Cerebellar cortex (tissue), 1 donor: ENCODE measurements at places on chromosomes 13 and 19.

DNA sequence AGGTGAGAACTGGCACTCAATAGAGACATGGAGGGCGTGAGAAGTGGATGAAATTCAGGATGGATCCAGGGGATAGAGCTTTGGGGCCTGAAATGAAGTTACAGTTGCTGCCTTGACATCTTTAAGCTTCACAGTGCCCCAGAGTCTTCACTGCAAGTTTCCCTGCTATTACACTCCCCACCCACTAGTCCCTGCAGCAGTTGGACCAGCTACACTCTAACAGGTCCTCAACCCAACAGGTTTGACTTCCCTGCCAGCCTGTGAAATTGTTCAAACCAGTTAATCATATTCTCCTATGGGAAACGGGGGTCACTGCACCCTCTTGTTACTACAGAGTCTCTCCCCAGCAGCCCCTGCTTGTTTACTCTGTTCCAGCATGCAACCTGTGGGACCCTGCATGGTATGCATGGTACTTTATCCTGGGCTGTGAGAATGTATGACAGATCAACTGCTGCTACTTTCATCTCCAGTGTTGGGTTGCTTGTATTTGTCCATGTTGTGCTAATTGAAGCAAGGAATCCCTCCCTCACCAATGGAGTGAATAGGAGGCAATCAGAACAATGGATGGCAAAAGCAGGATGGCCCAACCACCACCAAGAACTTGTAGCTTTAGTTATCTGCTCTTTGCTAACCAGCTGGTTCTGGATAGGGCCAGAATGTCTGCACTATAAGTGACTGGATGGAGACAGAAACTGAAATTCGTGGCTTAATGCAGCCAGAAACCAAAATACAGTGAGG lies 314.2 kb downstream of the OLFM4 start:
- DNase-seq, result no peak

DNA sequence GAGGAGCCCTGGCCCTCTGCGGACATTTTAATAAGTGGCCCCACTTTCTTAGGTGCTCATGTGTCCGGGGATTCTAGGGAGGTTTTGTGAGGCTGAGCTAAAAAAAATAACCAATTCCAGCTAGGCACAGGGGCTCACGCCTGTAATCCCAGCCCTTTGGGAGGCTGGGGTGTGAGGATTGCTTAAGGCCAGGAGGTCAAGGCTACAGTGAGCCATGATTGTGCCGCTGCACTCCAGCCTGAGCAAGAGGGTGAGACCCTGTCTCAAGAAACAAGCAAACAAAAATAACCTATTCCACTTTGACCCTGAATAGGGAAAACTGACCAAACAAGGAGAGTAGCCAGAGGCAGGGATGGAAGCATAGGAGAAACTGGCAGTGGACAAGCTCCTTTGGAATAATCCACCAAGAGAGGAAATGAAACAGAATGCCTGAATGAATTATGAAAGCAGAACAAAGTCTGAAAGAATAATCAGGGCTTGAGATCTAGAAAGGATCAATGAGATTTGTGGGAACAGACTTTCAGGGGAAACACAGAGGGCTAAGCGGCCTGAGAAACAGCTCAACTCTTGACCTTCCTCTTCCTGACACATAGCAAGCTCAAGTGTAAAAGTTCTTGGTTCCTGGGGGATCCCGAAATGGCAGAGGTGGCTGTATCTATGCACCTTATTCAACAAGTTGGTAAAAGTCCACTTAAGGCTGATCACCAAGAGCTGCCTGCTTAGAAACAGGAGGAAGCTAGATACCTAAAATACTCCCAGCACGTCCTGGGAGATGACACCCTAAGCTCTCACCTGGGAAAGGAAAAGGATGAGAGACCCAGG lies 30.1 kb upstream of the FFAR2 start:
- no peak for DNase-seq

DNA sequence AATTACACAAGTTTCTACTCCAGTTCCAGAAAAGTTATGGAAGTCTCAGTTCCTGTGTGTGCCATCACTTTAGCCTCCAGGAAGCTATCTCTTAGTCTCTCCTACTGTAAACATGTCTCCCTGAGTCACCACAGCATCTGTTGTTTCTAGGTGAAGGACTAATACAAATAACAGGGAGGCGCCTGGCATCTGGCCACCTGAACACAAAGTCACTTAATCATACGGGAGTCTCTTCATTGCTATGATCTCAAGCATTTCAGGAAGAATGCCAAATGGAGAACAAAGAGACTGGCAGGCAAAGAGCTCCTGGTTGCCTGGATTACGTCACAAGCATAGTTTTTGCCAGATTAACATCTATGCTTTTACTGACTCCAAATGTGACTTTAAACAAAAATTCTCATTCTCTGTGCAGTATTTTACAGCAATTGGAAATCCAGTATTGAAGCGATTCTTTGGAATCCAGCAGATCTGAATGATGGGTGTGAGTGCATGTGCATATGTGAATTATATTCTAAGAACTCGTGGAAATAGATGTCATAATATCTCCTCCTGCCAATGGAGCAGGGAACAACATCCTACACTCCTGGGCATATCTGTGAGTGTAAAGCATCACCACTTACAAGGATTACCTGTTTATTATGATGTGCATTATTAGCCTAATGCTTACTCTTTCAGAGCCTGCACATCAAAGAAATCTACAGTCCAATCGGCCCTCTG lies 572.8 kb downstream of the PCDH9 start:
- peak; percentile 67 for DNase-seq

GRCh38 chr19:11736696-11737095 lies 2.0 kb downstream of the ZNF823 start:
- DNase-seq, result no peak

- DNase-seq, result no peak
Observed at GRCh38 chr13:37406031-37406430, 192.5 kb downstream of the POSTN start.

- DNase-seq, result no peak
Observed at GRCh38 chr13:43081866-43082265, 58.5 kb downstream of the DNAJC15 start.

- DNase-seq, result no peak
Observed at GRCh38 chr13:113445791-113446487, 7.3 kb downstream of the ADPRHL1 start.

GRCh38 chr19:45879055-45879454 lies 6.9 kb downstream of the IRF2BP1 start:
- DNase-seq, result no peak

DNA sequence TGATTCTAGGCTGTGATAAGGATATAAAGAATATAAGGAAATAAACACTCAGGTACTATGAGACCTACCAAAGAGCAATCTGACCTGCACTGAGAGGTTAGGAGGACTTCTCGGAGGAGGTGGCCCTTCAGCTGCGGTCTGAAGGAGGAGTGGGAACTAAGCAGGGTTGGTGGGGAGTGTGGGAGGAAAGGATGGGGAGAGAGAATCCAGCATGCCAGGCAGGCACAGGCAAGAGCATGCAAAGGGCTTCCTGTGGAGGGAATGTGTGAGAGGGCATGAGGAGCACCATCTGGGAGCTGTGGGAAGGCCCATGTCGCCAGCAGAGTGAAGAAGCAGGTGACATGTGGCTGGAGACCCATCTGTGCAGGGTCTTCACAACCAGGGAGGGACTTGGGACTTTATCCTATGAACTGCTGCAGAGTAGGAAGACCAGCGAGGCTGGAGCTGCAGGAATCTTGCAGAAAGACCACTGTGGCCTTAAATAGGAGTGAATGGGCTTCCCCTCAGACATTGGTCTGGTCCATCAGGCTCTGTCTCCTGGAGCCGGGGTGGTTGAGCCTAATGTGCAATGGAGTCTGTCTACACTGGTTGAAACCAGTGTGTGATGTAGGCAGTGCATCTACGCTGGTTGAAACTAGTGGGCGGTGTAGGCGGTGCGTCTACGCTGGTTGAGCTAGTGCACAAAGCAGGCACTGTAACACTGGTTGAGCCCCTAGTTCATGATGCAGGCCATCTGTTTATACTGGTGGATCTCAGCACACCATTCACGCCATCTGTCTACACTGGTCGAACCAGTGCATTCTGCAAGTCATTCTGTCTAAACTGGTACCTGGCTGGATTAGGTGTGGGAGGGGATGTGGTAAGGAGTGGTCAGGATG lies 6.4 kb downstream of the CHST8 start:
- peak; percentile 50 for DNase-seq

- DNase-seq, result no peak
Observed at GRCh38 chr13:104592545-104593250, 1526.5 kb upstream of the SLC10A2 start.

- no peak for DNase-seq
Observed at GRCh38 chr19:44738603-44739558, 9.6 kb upstream of the BCL3 start.

- DNase-seq, result peak; percentile 49
Observed at GRCh38 chr19:5108123-5108596, 139.2 kb downstream of the KDM4B start.

DNA sequence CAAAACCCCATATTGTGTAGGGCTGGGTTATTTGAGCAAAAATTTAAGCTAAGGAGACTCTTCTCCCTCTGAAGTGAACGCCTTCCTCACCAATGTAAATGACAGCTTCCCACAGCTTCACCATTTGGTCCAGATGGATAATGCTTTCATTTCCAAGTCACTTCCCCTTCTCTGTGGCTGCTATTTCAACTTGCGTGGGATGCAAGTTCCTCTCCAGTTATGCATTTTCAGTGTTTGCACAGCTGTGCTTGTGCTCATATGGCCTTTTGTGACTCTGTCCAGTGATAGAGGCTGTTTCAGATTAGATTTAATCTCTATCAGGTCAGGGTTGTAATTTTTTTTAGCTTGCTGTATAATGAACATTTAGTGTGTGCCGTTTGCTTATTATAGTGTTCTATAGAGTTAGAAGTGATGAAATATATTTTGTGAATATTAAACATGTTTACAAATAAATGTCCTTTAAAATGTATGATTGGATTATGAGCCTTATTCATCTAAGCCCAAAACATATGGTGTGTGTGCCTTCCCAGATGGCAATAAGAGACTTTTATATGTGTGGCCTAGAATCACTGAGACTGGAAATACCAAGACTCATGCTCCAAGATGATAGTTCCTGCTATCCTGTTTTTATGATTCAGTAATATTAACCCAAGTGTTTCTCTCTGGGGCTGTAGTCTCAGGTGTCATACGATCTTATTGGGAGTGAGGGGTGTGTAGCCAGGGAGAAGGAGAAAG lies 86.6 kb downstream of the TNFRSF19 start:
- DNase-seq, result no peak

DNA sequence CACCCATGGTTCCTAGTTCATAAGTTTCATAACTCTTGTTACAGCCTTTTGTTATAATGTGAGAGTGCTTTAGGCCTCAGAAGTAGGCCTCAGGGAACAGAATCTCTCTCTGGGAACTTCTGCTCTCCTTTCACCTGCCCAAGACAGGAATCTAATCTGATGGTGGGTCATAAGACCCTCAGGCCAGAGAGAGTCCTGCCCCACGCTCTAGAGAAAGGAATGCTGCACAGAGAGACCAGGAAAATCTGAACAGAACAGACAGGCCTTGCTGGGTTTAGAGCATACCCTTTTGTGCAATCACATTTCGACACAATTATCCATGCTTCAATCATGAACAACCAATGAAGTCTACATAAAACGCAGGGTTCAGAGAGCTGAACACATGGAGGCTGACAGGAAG lies 3.4 kb upstream of the DIAPH3 start:
- no peak for DNase-seq

- DNase-seq, result no peak
Observed at GRCh38 chr13:48497669-48498068, 35.2 kb downstream of the RCBTB2 start.

GRCh38 chr13:66492479-66492878 lies 737.7 kb downstream of the PCDH9 start:
- no peak for DNase-seq

- no peak for DNase-seq
Observed at GRCh38 chr19:50030937-50031336, 5.1 kb downstream of the ZNF473 start.
